ENCODE measurements at places on chromosomes 2 and 18.

- peak; percentile 25 for DNase-seq
Observed at GRCh38 chr18:23982155-23983079, 32.1 kb upstream of the TTC39C start.

DNA sequence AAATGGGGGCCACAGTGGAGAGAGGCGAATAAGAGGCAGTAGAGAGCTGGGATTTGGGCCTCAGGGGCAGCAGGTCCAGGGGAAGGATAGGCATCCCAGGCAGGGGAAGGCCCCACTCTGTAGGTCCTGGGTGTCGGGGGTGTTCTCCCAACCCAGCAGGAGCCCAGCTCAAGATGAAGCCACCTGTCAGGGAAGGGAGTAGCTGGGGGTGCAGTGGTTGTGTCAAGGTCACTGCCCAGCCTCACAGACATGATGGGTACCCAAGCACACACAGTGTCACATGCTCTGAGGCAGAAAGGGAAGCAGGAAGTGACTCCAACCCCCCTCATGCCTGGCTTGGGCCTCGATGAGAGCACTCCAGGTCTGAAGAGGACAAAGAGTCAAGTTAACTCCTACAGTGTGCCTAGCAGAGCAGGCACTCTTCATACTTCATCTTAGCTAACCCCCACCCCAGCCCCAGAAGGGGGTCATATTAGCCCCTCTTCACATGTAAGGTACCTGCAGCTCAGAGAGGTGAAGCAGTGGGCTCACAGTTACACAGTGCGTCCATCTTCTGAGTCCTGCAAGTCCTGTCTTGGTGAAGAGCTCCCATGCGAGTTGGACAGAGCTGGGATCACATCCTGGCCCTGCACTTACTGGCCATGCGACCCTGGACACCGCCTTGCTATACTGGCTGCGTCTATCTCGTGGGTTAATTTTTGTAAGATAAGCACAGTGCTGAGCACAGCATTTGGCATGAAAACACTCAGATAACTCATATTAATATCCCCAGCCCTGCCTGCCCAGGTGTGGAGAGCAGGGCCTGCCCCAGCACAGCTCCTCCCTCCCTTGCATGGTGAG is 72.6 kb upstream of the DAPL1 start:
- no peak for DNase-seq

GRCh38 chr2:145546091-145546490 is 1026.2 kb upstream of the ZEB2 start:
- no peak for DNase-seq

DNA sequence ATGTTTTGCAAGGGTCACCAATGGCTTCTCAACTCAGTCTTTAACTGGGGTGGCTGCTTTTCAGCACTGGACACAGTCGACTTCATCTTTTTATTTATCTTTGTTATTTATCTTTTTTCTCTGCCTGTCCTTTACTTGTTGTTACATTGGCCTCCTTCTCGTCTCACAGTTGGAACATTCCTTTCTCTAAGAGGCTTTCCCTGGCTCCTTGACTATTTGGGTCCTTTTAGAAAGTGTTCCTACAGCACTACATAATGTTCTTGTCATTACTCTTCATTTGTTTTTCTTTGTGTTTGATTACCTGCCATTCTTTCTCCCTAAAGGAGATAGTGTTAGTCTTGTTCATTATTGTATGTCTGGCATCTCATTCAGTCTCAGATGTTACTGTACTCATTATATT is 122.0 kb downstream of the KIAA1328 start:
- DNase-seq = no peak

GRCh38 chr18:37235583-37235982 is 330.0 kb downstream of the CELF4 start:
- no peak for DNase-seq

- DNase-seq = no peak
Observed at GRCh38 chr18:29879763-29880162, 1162.8 kb downstream of the DSC3 start.

DNA sequence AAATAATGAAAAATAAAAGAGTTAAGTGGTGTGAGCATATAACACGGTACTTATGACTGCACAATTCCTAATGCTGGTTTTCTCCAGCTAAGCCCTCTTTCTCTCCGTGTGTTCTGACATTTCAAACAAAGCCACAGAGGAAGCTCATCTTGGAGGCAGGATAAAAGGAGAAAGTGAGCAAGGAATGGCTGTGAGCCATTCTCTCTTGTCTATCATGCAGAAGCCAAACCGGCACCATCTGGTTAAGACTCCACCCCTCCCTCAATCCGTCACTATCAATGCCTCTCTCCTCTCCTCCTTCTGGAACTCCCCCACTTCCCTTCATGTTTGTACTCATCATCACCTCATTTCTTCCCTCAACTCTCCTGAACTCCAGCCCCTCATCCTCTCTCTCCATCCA is 210.4 kb downstream of the TMEM163 start:
- DNase-seq = no peak

DNA sequence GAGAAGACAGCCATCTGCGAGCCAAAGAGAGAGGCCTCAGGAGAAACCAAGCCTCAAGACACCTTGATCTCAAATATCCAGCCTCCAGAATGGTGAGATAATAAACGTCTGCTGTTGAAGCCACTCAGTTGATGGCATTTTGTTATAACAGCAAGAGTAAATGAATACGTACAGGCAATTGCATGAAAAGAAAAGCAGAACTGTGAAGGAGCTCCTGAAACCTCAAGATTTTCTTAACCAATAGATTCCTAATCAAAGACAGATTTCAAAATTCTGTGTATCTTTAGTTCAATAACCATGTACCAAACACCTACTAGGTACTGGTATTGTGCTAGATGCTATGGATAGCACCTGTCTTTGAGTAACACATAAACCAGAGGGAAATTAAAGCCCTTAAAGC is 139.5 kb downstream of the PIEZO2 start:
- no peak for DNase-seq

- no peak for DNase-seq
Observed at GRCh38 chr2:39568561-39569006, 97.1 kb upstream of the TMEM178A start.

DNA sequence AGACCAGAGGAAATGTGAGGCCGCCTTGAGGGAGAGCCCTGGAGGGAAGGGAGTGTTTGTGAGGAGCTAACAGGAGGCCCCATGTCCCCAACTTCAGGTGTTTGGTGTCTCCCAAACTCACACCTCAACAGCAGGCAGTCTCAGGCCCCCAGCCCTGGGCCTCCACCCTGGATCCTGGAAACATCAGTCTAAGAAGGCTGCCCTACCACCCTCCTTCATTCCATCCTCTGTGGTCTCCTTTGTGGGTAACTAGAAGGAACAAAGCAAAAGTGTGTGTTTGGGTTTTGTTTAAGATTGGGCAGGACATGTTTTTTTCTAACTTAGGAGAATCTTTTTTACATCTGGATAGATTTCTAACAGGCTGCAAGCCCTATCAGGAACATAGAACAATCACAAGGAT is 404.3 kb downstream of the BCL11A start:
- no peak for DNase-seq

- no peak for DNase-seq
Observed at GRCh38 chr2:27664154-27664574, 475 bp downstream of the SLC4A1AP start.

- DNase-seq = no peak
Observed at GRCh38 chr2:31003749-31004148, 134.5 kb downstream of the GALNT14 start.

GRCh38 chr2:179460181-179460929 is 195.7 kb upstream of the SESTD1 start:
- DNase-seq = no peak

DNA sequence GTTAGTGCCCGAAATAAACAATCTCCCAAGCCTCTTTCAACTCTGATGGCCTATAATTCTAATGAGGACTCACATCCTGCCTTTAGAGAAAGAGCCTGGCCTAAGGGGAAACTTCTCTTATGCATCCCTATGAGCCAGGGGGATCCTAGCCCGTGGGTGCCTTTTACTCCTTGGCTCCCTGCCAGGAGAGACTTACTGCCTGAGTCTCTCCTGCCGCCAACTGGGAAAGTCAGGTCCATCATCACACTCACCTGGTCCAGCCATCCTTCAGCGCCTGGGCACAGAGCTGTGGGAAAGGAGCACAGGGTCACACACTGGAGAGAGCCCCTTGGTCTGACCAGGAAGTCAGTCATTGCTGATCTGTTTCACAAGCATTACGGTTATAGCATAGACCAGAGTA is 24.1 kb downstream of the ENOSF1 start:
- no peak for DNase-seq

GRCh38 chr2:206240327-206240726 is 34.1 kb upstream of the ZDBF2 start:
- DNase-seq = no peak

DNA sequence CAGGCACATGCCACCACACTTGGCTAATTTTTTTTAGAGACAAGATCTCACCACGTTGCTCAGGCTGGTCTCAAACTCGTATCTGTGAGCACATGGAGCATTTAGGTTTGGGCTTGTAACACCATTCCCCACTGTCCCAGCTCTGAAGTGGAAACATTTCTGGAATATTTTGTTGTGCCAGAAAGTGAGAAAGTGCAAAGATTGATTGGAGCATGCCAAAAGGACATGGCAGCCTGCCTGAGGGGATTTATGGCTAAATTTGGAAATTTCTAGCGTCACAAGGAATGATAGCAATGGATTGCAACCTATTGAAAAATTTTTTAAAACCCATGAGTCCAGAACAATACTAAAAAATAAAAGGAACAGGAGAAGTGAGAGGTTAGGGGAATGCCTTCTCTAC is 136.8 kb downstream of the ESCO1 start:
- no peak for DNase-seq

GRCh38 chr2:96097441-96097840 is 18.9 kb downstream of the ADRA2B start:
- DNase-seq = no peak

DNA sequence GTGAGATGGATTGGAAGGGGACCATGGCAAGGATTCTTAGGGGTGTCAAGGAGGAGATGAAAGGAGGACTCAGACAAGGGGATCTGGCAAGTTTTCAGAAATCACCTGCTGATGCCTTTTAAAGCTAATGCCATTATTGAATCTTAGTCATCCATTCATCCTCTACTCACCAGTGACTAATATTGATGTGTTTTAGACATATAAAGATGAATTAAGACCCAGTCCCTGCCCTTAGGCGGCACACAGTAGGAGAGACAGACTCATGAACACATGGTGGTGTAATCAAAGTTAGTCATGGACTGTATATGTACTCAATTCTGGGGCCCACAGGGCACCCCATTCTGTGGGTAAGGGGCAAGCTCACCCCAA is 56.5 kb upstream of the ATL2 start:
- no peak for DNase-seq

DNA sequence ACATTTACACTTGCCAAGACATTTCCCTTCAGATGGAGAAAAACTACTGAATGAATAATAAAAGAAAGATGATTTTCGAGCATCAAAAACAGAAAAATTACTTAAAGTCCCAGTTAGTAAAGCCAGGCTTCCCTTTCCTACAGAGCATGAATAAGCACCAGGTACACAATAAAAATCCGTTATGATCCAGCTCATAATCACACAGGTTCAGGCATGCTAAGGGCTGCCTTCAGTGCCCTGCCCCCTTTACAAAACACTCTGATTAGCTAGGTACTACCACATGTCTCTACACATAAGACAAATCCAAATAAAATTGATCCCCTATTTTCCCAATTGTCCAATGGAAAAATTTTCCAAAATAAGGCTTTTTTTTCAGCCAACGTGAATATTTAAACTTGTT is 413.2 kb upstream of the LRATD1 start:
- no peak for DNase-seq

DNA sequence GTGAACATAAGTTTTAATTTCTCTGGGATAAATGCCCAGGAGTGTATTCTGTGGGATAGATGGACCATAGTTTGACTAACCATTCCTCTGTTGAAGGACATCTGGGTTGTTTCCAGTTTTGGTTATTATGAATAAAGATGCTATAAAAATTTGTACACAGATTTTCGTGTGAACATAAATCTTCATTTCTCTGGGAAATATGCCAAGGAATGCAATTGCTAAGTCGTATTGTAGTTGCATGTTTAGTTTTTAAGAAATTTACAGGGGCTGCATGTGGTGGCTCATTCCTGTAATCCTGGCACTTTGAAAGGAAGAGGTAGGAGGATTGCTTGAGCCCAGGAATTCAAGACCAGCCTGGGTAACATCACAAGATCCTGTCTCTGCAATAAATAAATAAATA is 6.9 kb upstream of the SLC11A1 start:
- no peak for DNase-seq

GRCh38 chr2:8583400-8584173 is 98.3 kb upstream of the ID2 start:
- DNase-seq = peak; percentile 99

GRCh38 chr2:59560769-59561168 is 992.7 kb downstream of the BCL11A start:
- DNase-seq = no peak

DNA sequence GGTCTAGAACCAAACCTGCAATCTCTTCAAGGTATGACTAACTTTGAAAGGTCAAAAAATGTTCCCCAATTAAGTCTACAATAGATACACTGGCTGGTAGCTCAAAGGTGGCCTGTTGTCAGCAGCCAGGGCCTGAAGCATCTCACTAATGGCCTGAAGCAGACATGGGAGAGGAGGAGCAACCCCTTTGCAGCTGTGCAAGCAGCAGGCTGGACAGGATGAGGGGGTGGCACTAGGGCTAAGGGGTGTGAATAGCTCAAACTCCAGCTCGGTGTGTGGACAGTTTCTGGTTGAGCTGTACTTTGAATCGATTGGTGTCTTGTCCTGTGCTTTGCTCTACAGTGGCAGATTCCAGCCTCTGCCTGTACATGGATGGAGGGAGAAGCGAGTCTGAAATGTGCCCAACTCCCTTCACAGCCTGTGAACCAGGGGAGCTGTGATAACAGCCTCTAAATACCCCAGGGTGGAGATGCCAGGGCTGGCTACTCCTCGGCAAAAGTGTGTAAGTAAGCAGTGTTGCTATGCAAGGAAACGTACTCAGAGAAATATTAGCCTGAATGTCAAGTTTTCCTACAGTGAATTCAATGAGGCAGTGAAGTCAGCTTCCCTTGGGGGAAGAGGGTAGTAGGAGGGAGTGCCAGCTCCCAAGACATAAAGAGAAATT is 34.7 kb upstream of the DTNB start:
- DNase-seq = no peak

Data from nephron progenitor cell (in vitro differentiated cells).